ENCODE measurements at places on chromosomes 2 and 18. TPM values are rescaled to one million over a fixed set of nuclear protein-coding genes. Genes with fewer than 3 reads are reported as not detected.

Gene CCDC68
- polyA plus RNA-seq: 7.8 TPM

Gene MEP1B
- polyA plus RNA-seq: not detected

Gene VAMP8
- 213 TPM for polyA plus RNA-seq

Gene FBLN7
- polyA plus RNA-seq: 1.7 TPM

Gene AFG3L2
- polyA plus RNA-seq: 43.0 TPM

Gene RSAD2
- polyA plus RNA-seq: 1.1 TPM

Gene OTOS
- 0.34 TPM for polyA plus RNA-seq

Gene RNF152
- polyA plus RNA-seq: 2.0 TPM

Gene CKAP2L
- polyA plus RNA-seq: 7.2 TPM

Gene SFT2D3
- not detected for polyA plus RNA-seq

Gene IL1F10
- not detected for polyA plus RNA-seq

Gene IL1R2
- polyA plus RNA-seq: 11.4 TPM

Gene C2orf15
- 8.9 TPM for polyA plus RNA-seq

Gene CD8B
- 3.0 TPM for polyA plus RNA-seq

Gene HMSD
- polyA plus RNA-seq: not detected

Gene FAM237A
- polyA plus RNA-seq: not detected

Gene AMER3
- polyA plus RNA-seq: 0.05 TPM

Gene PKP4
- polyA plus RNA-seq: 10.6 TPM

Gene STPG4
- polyA plus RNA-seq: not detected

Gene TEKT4
- polyA plus RNA-seq: not detected

Gene SLC8A1
- 2.2 TPM for polyA plus RNA-seq

Gene PRADC1
- polyA plus RNA-seq: 39.7 TPM

Gene COLEC11
- 20.9 TPM for polyA plus RNA-seq

Gene BCL2
- 1.0 TPM for polyA plus RNA-seq

Gene ALPG
- 0.08 TPM for polyA plus RNA-seq

Gene ZAP70
- 1.5 TPM for polyA plus RNA-seq

Gene TLX2
- polyA plus RNA-seq: not detected

Gene GULP1
- polyA plus RNA-seq: 57.5 TPM

Gene CFAP53
- polyA plus RNA-seq: 0.86 TPM

Gene RAX
- polyA plus RNA-seq: not detected

Gene NPAS2
- 14.7 TPM for polyA plus RNA-seq

Gene KCNJ13
- 43.1 TPM for polyA plus RNA-seq
